ENCODE measurements at places on chromosomes 6 and 20. TPM values are rescaled to one million over a fixed set of nuclear protein-coding genes. Genes with fewer than 3 reads are reported as not detected.

GRCh38 chr6:25874822-25875562 is 949 bp upstream of the SLC17A3 start:
- DNase-seq = no peak

Gene TMEM14C
- 69.2 TPM for total RNA-seq

Gene TCF15
- 0.82 TPM for total RNA-seq

DNA sequence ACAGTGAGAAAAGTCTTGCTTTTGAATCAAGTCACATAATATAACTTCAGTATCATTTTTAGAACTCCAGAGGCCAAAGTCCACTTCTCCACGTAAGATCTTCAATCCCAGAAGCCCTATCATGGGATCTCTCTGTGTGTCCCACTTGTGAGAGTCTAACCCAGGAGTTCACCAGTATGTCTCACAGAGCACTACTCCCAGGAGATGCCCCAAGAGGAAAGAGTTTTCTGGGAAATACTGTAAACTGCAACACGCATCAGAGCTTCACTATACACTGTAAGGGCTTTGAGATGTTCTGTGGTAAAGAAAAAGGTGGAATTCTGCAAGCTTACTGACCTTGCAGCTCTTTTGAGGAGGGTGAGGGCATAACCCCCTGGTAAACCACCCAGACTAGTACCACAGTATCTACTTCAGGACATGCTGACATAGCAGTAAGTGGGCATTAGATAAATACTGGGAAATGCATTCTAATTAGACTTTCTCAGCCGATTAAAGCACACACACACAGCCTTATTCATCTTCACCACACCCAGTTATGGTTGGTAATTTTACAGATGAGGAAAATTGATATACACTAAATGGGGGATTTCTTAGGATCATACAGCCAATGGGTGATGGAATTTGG is 12.3 kb downstream of the DCBLD1 start:
- no peak for DNase-seq

- DNase-seq = no peak
Measured at GRCh38 chr20:44570367-44570766, 12.0 kb upstream of the PKIG start.

Gene TDP2
- 173 TPM for total RNA-seq

DNA sequence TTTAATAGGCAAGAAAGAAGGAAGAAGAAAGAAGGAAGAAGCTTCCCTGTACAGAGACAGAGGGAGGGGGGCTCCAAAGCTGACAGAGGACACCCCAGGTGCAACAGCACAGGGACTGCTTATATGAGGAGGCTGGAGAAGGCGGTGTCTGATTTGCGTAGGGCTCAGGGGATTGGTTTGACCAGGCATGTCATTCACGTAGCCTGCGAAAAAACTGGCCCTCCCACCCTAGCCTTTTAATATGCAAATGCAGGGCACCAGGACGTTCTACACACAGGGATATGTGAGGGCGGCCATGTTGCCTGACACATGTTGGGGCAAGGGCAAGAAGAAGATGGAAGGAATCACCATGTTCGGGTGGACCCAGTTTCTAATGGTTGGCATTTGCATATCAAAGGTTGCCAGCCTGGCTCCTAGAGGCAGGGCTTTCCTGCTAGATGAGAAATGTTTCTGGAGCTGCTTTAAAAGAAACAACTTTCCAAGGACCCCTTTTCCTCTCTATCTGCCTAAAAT is 305.4 kb upstream of the CDYL start:
- no peak for DNase-seq

Gene C20orf141
- not detected for total RNA-seq

- no peak for DNase-seq
Measured at GRCh38 chr20:4787820-4788219, 66.1 kb downstream of the PRND start.

DNA sequence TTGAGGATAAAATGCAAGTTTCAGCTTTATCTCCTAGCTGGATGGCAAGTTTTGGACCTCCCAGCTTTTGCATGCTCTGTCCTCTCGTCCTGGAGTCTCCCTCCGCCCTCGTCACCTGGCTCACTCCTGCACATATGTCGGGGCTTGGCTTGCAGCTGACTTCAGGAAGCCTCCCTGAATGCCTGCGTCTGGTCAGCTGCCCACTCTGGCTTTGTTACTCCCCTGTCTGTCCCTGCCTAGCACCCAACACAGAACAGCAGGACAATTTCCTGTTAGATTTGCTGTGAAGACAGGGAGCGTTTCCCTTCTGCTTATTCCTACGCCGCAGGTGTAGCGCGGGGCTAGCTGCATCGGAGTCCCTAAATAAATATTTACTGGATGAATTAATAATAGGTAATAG is 5.4 kb downstream of the JPH2 start:
- no peak for DNase-seq

GRCh38 chr6:33731751-33732282 is 14.9 kb downstream of the IP6K3 start:
- no peak for DNase-seq
